ENCODE measurements at places on chromosomes 3 and 15.

DNA sequence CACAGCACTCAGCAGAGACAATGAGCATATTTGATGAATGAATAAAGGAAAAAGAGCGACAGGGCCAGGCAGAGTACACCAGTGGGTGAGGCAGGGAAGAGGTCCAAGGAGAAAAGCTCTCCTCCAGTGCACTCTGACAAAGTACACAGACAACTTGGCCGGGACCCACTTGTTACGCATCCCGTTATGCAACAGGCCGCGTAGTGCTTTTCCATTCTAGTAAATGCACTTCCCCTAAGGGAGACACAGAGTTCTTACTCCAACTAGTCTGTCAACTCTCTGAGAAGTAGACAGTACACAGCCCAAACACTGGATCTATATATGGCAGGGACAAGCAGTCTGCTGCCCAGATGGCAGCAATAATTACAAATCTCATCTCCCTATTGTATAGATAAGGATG is 18.5 kb downstream of the LARP6 start:
- DNase-seq, result no peak

DNA sequence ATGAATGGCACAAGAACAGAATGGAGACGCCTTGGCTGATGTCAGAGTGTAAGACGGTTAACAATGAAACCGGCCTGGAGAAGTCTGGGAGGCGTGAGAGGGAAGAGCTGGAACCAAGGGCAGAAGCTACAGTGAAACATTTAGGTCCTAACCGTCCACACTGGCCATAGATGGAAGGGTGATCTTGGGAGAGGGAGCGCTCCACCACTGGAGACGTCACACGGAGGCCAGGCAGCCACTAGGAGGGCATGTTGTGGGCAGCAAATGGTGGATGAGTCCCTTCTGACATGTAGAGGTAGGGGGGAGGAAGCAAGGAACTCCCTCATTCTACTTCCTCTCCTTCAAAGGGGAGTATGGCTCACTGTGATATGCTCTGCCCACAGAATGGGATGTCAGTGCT is 23.8 kb downstream of the FEM1B start:
- DNase-seq, result no peak

- no peak for DNase-seq
These were observed 115.9 kb upstream of the CCNL1 start for GRCh38 chr3:157275832-157276231.

DNA sequence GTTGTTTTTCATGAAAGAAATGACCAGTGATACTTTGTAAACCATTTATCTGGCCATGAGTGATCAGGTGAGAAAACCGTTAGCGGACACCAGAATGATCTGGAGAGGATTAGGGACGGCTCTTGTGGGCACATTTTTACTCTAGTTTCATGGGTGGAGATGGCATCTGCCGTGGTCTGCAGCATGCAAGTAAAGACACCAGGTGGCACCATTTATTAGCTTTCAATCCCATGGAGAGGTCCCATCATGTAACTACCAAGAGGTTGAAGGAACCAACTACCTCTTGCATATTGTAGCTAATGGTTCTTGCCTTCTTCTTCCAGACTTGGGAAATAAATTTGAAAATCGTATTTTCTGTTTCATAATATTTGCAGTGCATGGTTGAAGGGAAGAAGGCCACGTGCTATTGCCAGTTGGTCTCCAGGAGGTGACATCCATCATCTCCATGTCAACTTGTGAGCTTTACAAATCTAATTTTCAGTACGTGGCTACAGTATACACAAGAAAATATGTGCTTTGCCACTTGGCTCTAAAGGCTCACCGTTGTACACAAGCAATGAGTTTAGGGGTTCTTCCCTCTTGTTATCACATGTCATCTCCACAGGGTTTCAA is 1.5 kb upstream of the MAPKBP1 start:
- DNase-seq, result no peak

- DNase-seq, result no peak
These were observed 263.8 kb downstream of the TBC1D5 start for GRCh38 chr3:17478673-17479072.

- DNase-seq, result no peak
These were observed 3.3 kb downstream of the TUBGCP5 start for GRCh38 chr15:23035964-23036566.

GRCh38 chr15:64460724-64461720 is 644 bp downstream of the ZNF609 start:
- peak; percentile 10 for DNase-seq

GRCh38 chr3:187288131-187288854 is 3.2 kb downstream of the MASP1 start:
- DNase-seq, result no peak

DNA sequence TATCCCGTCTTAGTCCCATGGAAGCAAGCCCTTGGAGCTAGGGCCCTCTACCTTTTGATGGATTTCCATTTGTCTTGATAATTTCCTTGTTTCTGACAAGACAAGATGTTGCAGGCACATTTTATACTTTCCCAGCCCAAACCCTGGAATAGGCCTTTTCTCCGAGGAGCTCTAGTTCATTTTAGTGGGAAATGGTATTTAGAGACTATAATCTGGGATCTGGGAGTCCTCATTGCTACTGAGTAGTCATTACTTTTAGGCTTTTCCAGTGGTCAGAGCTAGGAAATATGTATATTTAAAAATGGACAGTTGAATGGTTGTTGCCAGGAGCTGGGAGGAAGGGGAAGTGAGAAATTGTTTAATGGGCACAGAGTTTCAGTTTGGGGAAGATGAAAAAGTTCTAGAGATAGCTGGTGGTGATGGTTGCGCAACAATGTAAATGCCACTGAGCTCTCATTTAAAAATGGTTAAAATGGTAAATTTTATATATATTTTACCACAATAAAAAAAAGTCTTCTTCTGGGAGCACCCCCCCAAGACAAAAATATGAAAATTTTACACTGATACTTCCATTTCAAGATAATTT is 31.6 kb downstream of the MLH1 start:
- no peak for DNase-seq

DNA sequence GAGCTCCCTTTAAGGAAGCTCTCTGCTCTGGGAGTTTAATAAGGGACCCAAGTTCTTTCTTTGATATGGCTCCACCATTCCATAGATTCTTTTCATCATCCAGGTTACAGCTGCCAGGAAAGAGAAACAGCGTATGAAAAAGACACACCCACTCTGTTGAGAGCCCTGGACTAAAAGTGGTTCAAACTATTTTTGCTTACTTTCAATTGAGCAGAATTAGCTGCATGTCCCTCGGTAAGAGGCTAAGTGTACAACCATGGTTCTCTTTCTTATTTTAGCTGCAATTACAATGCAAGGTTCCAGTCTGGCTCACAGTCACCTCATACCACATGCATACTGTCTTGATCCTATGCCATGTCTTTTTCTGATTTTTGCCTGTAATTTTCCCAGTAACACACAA is 1288.3 kb downstream of the NSUN3 start:
- DNase-seq, result no peak

- DNase-seq, result no peak
These were observed 123.1 kb downstream of the APBA2 start for GRCh38 chr15:29008846-29009245.
